NCI-H1417 (cell line): ENCODE measurements at places on chromosomes 2 and 18.

DNA sequence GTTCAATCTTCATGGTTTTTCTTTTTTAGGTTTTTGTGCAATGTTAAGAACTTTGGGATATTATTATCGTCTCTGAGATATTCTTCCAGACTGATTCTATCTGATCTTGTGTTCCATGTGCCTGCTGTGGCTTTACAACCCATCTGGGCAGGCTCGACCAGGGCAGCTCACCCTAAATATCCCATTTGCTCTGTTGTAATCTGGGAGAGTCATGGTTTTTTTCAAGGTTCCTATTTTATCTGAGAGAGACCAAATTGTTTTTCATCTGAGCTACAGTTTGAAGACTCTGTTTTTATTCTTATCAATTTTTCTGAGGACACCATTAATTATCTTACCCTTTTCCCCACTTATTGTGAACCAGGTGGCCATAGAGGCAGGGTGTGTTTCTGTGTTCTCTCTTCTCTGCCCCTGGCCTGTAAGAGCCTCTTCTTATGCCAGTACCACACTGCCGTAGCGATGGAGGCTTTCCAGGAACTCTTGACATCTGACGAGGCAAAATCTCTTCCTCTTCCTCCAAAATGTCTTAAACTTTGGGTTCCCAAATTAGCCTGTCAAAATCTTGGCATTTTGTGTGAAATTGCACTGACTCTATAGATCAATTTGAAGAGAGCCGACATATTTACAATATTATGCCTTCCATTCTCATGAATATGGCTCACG, 3.1 kb downstream of the SP140L start:
- no peak for DNase-seq

DNA sequence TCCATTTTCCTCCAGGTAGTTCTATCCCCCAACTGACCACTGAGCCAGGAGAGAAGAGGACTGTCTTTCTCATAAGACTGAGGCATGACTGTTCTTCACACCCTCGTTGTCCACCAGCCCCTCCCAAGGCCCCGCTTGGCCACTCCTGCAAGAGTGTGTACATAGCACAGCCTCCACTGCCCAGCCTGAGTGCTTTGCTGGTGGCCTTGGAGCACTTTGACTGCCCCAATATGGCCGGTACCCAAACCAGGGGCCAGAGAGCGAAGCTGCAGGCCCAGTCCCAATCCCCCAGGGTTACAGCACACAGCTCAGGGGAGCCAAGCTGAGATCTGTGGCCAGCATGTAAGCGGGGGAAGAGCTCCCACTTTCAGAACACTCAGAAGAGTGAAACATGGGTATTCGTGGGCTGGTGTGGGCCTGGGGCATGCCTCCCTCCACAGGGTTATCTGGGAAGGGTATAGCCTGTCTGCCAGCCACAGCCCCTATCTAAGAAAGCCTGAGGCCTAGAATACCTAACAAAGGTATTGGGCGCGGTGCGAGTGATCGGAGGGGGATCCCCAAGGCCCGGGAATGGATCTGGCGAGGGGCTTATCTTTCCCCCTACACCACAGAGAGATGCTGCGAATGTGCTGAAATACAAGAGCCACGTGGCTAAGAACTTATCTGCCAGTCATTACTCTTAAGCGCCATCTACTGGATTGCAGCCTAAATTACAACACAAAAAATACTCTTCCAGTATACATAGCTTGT, 163.8 kb downstream of the WDPCP start:
- DNase-seq, result peak; percentile 44

GRCh38 chr2:106974891-106975290, 88.9 kb upstream of the ST6GAL2 start:
- no peak for DNase-seq

- DNase-seq, result no peak
Observed at GRCh38 chr2:135581282-135581681, 50.0 kb downstream of the R3HDM1 start.

DNA sequence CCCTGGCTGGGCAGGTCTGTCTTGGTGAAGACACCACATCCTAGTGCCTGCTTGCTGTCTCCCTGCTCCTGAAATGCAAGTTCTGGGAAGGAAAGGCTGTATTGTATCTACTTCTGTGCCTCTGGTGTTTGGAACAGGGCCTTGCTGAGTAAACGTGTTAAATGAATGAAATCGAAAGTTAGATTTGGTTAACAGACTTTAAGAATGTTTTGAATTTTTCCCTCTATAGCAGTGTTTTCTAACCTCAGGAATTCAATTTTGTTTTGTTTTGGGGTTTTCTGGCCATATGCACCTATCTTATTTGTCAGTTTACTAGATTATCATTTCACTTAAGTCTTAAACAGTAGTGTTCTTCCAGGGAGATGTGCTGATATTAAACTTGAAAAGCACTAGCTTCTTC, 20.7 kb downstream of the FARP2 start:
- no peak for DNase-seq

DNA sequence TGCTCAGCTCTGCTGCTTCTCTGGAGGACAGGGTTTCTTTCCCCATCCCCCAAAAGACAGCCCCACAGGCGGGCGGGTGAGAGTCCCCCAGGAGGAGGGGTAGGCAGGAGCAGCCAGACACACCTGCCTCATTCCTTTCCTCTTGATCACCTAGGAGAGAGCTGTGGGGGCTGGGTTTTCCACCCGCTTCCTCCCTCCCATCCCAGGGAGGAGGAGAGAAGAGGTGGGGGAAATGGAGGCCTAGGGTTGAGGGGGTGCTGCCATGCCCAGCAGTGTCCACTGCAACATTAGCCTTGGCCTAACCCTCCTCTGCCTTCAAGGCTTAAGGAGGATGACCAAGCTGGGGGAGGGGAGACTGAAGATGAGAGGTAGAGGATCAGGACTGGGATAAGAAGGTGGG, 14.7 kb downstream of the WNT10A start:
- no peak for DNase-seq

- DNase-seq, result no peak
Observed at GRCh38 chr18:68263481-68263880, 451.4 kb downstream of the TMX3 start.

- DNase-seq, result peak; percentile 30
Observed at GRCh38 chr2:105114551-105114950, 76.7 kb downstream of the MRPS9 start.

- DNase-seq, result no peak
Observed at GRCh38 chr2:24105816-24106215, 17.3 kb downstream of the PFN4 start.

- DNase-seq, result no peak
Observed at GRCh38 chr18:21450913-21451312, 149.6 kb downstream of the ESCO1 start.

DNA sequence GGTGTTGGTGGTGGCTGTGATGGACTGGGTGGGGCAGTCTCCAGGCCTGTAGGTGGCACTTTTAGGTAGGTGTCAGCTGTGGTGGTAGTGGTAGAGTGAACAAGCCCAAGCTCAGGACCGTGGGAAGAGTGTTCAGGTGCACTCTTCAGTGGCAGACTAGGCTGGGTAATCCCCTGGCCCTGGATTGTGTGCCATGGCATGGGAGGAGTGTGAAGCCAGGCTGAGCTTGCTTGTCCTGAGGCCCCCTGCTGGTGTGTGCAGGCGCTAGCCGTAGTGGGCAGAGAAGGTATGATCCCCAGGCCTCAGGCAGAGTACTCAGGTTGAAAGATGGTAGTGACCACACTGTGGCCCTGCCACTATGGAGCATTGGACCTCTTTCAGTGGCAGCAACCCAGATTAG, 850.3 kb downstream of the DSC3 start:
- DNase-seq, result no peak
